ENCODE measurements at places on chromosomes 11 and 22.

DNA sequence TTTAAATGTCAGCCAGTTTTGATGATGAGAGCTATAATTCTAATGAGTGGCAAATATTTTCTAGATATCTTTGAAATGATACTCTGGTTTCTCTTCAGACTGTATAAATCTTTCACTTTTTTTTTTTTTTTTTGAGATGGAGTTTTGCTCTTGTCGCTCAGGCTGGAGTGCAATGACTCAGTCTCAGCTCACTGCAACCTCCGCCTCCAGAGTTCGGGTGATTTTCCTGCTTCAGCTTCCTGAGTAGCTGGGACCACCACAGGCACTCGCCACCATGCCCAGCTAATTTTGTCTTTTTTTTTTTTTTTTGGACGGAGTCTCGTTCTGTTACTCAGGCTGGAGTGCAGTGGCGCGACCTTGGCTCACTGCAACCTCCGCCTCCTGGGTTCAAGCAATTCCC lies 113.6 kb downstream of the TEAD1 start:
- DNase-seq, result no peak

- peak; percentile 48 for DNase-seq
Observed at GRCh38 chr22:50190941-50191741, 5.4 kb downstream of the TRABD start.

DNA sequence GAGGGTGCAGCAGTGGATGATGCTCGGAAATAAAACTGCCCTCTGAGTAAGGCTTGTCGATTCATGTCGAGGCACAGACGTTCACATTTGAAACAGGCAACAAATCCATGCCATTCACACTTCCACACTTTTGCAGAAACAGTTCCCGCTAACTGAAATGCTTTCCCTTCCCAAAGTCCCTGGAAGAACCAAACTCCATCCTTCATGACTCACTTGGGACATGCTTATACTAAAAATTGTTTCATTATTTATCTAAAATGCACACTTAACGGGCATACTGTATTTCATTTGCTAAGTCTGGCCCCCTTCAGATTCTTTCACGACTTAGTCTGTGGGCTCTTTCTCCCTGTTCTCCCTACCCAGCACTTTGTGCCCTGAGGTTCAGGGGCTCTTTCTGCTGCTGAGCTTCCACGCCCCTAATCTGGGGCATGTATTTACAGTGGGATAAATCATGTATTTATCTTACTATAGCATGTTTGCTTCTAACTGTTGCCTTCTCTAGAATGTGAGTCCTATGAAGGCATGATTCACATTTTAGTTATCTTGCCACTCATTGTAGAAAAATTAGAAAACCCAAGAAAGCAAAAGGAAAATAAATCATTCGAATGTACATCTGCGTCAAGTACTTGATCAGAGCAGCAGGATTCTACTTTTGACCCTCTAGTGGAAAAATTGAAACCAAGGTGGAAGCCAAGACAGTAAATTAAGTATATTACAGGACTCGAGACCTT lies 12.5 kb downstream of the SCGB1A1 start:
- DNase-seq, result no peak

- no peak for DNase-seq
Observed at GRCh38 chr11:24615451-24616160, 118.8 kb downstream of the LUZP2 start.

- no peak for DNase-seq
Observed at GRCh38 chr22:48343461-48343860, 1484.2 kb downstream of the BRD1 start.

GRCh38 chr11:32584921-32585320 lies 1.3 kb downstream of the EIF3M start:
- DNase-seq, result no peak

- DNase-seq, result peak; percentile 32
Observed at GRCh38 chr11:74929431-74930363, 19.2 kb downstream of the XRRA1 start.

GRCh38 chr22:27019827-27020226 lies 362.4 kb downstream of the MIAT start:
- DNase-seq, result no peak

- DNase-seq, result no peak
Observed at GRCh38 chr22:32855045-32855756, 53.7 kb downstream of the TIMP3 start.

DNA sequence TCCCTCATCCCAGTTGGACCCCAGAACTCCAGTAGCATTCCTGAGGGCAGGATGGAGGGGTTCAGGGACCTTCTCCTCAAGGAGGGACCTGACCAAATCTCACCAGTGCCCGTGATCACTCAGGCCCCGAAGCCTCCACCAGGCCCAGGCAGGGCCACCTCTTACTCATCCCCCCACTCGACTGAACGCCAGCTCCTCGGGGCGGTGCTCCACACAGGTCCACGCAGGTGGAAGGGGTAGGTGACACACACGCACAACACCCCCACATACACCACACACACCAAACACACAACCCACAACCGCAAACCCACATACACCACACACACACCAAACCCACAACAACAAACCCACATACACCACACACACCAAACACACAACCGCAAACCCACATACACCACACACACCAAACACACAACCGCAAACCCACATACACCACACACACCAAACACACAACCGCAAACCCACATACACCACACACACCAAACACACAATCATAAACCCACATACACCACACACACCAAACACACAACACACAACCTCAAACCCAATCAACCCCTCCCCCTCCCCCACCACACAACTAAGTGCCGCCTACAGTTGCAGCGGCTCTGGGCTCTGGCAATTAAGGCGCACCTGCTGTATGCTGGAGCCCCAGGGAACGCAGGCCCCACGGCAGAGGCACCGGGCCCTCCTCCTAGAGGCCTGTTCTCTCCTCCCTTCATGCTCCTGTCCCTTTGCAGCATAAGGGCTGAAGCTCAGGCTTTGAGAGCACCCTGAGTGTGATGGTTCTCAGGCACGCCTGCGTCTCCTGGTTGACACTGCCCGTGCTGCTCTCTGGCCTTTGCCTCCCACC lies 1318.1 kb downstream of the TBC1D22A start:
- DNase-seq, result no peak

- no peak for DNase-seq
Observed at GRCh38 chr11:66136752-66137123, 66.7 kb downstream of the PACS1 start.

- DNase-seq, result no peak
Observed at GRCh38 chr11:57777969-57778317, 16.3 kb downstream of the CTNND1 start.

GRCh38 chr22:38614332-38615063 lies 41.7 kb downstream of the FAM227A start:
- no peak for DNase-seq

DNA sequence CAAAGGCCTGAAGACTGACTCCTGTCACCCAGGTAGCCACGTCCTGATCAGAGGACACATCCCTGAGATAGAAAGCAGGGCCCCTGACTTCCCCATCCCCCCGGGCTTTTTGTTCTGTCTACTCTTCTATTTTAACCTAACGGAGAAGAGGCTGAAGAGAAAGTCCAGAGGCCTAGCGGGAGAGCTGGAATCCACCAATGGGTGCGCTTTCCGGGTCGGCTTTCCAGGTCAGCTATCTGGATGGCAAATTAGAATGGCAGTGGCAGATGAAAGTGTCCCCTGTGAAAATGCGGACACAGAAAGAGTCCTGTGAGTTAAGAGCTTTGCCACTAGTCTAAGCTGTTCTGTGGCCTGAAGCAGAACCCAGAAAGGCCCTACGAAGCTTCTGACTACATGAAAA lies 13.1 kb upstream of the SERPING1 start:
- DNase-seq, result no peak

DNA sequence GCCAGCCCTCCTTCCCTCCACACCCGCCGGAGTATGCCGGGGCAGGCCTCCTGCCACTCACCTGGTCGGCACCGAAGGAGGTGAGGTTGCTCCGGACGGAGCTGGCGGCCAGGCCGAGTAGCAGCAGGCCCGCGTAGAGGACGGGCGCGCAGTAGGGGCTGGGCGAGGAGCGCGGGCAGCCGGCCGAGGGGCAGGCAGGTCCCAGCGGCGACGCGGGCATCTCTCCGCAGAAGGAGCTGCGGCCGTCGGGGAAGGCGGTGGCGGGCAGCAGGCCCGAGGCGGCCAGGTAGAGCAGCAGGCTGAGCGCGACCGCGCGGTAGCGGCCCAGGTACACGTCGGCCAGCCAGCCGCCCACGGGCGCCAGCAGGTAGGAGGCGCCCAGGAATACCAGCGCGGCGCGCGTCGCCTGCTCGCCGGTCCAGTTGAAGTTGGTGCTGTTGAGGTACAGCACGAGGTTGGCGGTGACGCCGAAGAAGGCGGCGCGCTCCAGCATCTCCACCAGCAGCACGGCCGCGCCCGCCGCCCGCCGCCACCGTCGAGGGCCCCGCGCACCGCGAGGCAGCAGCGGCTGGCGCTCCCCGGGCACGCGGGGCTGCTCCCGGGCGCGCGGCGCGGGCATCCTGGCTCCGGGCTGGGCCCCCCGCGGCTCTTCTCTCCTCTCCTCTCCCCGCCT lies 907 bp downstream of the SLC15A3 start:
- DNase-seq, result no peak

GRCh38 chr11:40987776-40988435 lies 471.5 kb downstream of the LRRC4C start:
- no peak for DNase-seq

- no peak for DNase-seq
Observed at GRCh38 chr11:1478544-1478943, 8.0 kb downstream of the MOB2 start.

DNA sequence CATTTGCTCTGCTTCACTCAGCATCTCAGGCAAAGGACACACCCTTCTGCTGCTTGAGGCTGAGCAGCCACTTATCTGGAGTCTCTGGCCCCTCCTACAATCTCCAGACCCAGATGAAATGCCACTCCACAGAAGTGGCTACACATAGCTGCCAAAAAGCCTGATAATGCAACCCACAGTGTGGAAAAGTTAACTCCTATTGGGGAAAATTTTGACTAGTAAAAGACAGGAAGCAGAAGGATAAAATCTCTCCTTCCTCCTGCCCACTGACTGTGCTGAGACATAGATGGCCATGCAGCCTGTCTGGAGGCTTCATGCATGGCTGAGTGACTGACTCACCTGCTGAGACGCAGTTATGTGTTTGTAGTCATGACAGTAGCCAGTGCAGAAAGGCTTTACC lies 92.3 kb upstream of the TEAD1 start:
- no peak for DNase-seq

- no peak for DNase-seq
Observed at GRCh38 chr11:75563501-75563977, 1.5 kb downstream of the SERPINH1 start.

- DNase-seq, result no peak
Observed at GRCh38 chr11:62535802-62536201, 10.8 kb downstream of the AHNAK start.

DNA sequence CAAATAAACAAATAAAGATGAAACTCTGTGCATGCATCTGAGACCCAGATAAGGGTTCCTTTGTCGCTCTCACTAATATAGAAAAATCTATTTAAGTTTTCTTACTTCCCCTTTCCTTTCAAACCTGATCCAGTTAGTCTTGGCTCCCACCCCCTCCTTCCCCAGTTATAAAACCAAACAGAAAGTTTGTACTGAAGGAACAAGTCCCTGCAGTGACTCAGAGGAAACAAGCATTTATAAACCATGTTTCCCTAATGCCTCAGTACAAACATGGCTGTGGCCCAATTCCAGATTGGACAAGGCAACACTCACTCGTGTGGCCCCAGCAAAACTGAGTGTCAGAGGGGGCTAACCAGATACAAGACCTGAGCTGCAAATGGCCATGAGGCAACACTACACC lies 65.5 kb upstream of the ARHGAP20 start:
- no peak for DNase-seq

DNA sequence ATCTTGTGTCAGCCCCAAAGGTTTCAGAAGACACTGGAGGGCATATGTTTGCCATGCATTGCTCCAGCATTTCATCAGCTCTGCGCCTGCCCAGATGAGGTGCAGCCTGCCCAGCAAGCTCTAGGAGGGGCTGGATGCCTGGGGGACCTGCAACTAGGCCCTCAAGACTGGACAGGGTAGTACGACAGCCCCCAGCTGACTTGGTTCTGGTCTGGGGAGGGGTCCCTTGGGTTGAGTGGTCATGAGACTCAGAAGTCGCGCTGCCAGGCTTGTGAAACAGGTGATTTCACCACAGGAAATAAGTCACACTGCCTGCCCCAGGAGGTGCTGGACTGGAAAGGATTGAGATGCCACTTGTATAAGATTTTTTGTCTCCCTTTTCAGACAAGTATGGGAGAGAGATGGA lies 23.4 kb downstream of the TPBGL start:
- DNase-seq, result no peak

DNA sequence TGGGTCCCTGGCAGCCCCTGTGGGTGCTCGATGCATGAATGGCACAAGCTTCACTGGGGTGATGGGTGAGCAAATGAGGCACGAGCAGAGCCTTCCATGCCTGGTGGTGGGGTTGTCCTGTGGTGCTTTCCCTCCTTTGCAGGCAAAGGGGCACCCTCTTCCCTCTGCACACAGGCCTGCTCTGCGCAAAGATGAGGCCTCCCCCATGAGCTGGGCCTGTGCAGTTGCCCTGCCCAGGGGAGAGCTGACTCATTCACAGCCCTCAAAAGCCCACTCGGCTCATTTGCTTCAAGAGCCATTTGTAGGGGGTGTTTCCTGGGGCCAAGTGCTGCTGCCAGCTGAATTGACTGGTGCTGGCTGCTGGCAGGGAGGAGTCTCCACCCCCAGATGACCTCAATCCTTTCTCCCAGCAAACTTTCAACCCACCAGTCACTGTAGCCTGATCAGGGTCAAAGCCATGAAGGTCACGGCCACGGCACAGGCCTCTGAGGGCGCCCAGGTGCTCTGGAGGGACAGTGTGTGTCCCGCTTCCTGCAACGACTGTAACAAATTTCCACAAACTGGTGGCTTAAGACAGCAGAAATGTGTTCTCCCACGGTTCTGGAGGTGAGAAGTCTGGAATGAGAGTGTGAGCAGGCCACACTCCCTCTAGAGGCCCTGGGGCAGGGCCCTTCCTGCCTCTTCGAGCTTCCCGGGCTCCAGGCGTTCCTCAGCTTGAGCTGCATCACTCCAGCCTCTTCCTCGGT lies 48.8 kb upstream of the ANO1 start:
- DNase-seq, result no peak

- no peak for DNase-seq
Observed at GRCh38 chr11:10605941-10606381, 37.5 kb upstream of the LYVE1 start.

DNA sequence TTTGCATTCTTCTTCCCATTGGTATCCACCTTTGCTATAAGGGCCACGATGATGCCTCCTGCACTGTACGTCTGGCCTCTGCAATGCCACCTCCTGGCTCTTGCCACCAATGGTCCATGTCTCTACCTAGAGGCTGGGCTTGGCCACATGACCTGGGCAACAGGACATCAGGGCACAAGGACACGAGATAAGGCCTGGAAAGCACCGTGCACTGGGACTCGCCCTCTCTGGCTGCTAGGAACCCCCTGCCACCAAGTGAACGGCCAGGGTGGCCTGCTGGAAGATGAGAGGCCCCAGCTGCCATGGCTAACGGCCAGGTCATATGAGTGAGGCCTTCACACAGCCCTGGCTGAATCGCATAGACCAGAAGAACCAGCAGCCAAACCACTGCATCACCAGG lies 87.4 kb downstream of the TRMU start:
- no peak for DNase-seq

- DNase-seq, result no peak
Observed at GRCh38 chr22:33909911-33910310, 10.4 kb downstream of the LARGE1 start.

- no peak for DNase-seq
Observed at GRCh38 chr11:132976115-132976514, 556.2 kb downstream of the OPCML start.
